ENCODE measurements at places on chromosomes 1 and 21.

GRCh38 chr21:25396135-25396711, 211.1 kb downstream of the MRPL39 start:
- no peak for DNase-seq

GRCh38 chr21:39710866-39711265, 34.1 kb upstream of the IGSF5 start:
- no peak for DNase-seq

- DNase-seq, result no peak
These were observed 11.4 kb downstream of the AKNAD1 start for GRCh38 chr1:108845446-108845845.

DNA sequence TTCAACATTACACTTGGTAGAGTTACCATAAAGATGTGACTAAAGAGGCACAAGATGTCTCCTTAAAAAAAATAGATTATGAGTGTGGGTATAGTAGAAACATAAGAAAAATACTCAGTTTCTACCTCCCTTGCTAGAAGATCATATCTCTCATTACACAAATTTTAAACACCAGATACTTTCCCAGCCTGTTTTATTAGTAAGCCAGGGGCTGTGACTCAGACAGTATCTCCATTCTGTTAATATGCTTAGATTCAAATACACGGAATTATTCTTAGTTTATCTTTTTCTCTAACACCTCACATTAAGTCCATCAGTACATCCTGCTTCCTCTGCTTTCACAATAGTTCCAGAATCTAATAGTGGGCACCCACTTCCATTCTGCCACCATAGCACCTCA, 561.8 kb upstream of the ADAMTS5 start:
- DNase-seq, result no peak

DNA sequence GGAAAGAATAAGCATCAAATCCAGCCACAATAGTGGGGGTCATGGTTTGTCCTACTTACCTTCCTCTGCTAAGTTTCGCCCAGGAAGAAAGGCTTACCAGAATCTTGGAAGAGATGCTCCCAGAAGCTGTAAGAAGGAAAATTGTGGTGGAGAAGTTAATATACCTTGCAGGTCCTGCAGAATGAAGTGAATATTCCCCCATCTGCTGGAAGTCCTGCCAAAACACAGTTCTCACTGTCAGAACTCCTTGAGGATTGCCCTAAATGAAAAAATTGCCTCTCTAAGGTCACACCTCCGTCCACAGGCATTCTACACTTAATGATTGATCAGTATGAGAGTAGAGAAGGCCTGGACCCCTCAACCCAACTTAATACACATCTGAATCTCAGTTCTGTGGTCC, 78.4 kb upstream of the RGS21 start:
- DNase-seq, result no peak

GRCh38 chr1:18770799-18771198, 88.7 kb downstream of the TAS1R2 start:
- no peak for DNase-seq

DNA sequence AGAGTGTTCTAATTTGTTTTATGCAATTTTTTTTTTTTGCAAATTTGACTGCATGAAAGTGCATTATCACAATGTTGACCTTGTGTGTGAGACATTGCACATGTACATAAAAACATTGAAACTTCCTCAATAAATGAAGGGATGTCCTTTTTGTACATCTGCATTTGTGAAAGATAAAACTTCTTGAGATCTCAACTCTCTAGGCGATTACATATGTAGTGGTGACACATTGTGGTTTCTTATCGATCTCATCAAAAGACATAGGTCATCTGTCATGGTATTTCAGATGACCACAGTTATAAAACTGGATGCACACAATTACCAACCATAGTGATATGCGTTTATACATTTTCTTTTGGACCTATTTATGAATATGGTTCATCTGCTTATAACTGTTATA, 35.6 kb upstream of the C21orf91 start:
- no peak for DNase-seq

DNA sequence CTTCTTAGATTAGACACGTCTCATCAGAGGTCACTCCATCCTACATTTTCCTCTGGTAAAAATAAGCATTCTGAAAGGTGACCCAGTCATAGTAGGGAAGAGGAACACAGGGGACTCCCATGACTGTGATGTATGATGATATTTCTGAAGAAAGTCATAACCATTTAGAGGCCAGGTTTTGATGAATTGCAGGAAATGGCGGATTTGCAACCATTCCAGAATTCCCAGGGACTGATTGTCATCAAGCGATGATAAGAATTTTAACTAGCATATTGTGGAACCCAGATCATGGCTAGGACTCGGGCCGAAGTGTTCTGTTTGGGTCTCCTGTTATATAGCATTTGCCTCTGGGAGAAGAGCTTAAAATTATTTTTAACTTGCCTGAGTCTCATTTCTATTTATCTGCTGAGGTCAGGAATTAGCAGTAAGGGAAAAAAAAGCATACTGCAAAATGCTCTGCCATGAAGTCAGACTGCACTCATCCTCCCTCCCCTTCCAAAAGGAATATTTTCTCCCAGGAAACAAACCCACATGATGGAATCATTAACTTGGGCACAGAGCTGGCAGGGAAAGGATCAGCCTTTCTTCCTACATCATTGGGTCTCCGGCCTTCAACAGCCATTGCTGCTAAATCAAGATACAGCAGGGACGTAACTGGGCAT, 286.7 kb downstream of the HLX start:
- no peak for DNase-seq

DNA sequence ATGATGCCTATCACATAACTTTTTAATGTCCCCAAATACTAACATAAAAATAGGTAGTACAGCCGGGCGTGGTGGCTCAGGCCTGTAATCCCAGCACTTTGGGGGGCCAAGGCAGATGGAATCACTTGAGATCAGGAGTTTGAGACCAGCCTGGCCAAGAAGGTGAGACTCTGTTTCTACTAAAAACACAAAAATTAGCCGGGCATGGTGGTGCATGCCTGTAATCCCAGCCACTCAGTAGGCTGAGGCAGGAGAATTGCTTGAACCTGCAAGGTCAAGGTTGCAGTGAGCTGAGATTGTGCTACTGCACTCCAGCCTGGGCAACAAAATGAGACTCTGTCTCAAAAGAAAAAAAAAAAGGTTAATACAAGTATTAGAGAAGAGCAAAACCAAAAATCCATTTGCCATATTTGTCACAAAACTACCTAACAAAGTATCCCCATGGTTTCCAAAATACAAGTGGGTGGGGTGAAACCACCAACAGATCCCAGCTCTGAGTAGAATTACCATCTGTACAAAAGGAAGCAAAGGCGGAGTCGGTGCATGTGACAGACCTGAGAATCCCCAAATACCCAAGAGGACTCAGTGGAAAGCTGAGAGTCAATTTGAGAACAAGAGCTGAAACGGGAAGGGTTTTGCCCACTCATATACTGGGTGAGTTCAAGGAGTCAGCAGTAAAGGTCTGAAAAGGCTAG, 113.2 kb downstream of the TOMM20 start:
- DNase-seq, result no peak

DNA sequence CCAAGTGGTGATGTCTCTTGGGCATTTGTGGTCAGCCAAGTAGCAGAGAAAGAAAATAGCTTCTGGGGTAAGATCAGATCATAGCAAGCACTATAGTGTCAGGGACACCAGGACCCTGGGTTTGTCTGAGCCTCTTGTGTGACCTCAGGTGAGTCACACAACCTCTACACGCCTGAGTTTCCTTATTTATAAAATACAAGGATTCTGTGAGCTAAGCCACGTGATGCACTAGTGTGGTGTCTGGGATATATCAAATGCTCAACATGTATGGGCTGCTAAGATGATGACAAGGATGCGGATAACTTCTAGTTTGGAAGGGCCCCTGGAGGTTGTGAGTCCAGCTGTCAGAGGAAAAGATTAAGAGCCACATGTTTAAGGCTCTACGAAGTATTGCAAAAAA, 24.5 kb upstream of the ZNF436 start:
- no peak for DNase-seq

DNA sequence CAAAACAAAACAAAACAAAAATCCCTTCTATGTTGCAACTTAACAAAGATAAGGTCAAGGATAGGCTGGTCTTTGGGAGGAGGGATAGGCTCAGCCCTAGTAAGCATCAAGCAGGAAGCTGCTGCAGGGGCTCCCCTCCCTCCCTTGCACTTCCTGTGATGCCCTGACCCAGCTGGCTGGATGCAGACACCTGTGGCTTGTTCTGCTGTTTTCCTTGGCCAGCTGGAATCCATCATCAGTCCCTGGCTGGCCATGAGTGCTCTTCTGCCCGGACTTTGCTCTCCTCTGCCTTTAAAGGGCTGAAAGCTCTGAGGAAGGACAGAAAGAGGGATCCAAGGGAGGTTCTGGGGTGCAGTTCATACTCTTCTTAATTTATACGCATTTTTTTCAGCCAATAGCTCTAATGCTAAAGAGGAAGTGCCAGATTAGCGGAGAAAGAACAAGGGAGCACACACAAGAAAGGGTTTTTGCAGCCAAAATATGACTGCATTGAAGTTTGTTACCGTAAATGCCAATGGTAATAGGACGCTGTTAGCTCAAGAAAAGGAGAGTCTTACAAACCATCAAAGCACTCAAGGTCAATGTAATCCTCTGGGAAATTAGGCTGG, 19.9 kb upstream of the UBE2U start:
- no peak for DNase-seq

DNA sequence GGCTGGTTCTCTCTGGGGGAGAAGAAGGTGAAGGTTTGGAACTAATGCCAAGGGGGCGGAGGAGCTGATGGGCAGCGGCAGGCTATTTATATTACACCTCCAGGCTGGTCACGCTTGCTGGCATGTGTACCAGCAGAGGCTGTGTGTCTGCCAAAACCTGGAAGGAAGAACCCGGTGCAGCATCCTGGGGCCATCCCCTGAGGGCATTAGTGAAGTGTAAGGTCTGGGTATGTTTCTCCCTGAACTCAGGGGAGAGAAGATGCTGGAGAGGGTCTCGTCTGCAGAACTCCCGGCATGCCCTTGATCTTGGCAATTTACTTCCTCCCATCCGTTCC, 5.3 kb downstream of the DISP3 start:
- DNase-seq, result no peak

DNA sequence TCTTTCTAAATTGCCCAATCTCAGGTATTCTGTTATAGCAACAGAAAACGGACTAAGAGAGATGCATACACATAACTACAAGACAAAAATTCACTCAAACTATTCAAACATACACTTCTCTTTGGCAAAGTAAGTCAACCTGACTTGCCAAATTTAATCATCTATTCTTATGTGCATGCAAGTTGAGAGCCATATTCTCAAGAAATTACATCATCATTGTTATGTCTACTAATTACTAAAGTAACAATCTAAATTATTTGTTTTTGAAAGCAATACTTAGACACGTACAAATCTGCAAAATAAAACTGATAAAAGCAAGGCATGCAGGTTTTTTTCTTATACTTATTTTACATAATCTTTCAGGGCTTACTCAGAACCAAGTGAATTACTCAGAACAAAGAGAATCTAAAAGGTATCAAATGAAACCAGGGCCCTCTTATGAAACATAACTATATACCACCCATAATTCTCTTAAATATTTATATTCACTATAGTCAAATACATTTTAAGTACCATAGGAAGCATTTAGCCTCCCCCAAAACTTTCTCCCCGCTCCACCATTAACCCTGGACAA, 62.3 kb downstream of the HLCS start:
- DNase-seq, result no peak

DNA sequence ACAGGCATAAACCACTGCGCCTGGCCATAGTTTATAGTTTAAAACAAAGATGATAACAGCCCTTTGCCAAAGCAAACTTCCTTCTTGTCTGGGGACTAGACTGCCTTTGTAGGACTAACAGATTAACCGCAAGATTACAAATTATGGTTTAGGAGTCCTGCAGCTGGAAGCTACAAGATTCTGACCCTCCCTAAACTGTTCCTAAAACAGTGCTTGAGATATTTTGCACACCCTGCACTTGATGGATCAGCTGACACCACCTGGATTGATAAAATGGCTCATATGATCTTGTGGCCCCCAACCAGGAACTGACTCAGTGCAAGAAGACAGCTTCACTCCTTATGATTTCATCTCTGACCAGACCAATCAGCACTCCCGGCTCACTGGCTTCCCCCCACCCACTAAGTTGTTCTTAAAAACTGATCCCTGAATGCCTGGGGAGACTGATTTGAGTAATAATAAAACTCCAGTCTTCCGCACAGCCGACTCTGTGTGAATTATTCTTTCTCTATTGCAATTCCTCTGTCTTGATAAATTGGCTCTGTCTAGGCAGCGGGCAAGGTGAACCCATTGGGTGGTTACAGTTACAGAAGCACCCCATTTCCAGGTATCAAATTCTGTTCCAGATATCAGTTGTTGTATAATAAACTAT, 13.8 kb upstream of the RNF11 start:
- DNase-seq, result no peak

- DNase-seq, result no peak
These were observed 47.0 kb upstream of the KDM4A start for GRCh38 chr1:43602990-43603389.

GRCh38 chr1:245489838-245490237, 335.1 kb downstream of the KIF26B start:
- no peak for DNase-seq

- no peak for DNase-seq
These were observed 8.7 kb downstream of the ETS2 start for GRCh38 chr21:38814126-38815059.

DNA sequence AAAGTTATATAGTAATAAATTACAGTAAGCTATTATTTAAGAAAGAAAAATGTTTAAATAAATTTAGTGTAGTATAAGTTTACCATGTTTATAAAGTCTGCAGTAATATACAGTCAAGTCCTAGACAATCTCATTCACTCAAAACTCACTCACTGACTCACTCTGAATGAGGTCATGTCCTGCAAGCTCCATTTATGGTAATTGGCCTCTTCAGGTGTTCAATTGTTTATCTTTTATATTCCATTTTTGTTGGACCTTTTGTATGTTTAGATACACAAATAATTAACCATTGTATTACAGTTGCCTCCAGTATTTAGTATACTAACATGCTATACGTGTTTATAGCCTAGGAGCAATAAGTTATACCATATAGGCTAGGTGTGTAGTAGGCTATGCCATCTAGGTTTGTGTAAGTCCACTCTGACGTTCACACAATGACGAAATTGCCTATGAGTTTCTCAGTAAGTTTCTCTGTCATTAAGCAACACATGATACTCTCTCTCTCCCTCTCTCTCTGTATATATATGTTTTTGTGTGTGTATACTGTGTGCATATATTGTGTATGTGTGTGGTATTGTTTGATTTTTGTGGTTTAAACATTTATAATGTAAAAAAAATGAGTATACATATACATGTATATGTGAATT, 161.2 kb downstream of the NCAM2 start:
- DNase-seq, result no peak

GRCh38 chr1:119367432-119368124, 1.0 kb upstream of the HAO2 start:
- DNase-seq, result no peak

GRCh38 chr1:22704440-22705067, 6.1 kb upstream of the EPHB2 start:
- peak; percentile 38 for DNase-seq

DNA sequence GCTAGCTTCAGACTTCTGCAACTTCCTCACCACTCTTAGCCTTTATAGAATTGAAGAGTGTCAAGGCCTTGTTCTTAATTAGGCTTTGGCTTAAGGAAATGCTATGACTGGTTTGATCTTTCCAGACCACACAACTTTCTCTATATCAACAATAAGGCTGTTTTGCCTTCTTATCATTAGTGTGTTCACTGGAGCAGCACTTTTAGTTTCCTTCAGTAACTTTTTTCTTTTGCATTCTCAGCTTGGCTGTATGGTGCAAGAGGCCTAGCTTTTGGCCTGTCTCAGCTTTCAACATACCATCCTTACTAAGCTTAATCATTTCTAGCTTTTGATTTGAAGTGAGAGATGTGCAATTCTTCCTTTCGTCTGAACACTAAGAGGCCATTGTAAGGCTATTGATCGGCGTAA, 8.6 kb downstream of the PRKACB start:
- DNase-seq, result no peak

Measured in D721Med (cell line).